Motor neuron (in vitro differentiated cells): ENCODE measurements at places on chromosomes 4 and X.

GRCh38 chr4:69749771-69750170 is 10.6 kb downstream of the SULT1B1 start:
- ATAC-seq: no peak

DNA sequence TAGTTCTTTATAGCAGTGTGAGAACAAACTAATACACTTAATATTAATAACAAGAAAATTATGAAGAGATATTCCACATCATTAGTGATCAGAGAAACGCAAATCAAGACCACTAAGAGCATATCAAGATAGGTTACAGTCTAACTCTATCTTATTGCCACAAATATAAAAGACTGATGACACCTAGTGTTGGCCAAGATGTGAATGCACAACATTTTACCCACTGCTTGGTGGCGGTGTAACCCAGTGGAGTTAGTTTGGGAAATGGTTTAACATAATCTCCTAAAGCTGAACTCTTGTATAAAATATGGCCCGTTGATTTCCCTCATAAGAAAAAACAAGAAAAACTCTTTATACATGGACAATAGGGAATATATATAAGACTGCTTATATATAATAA is 92.4 kb downstream of the SLITRK2 start:
- ATAC-seq: no peak

GRCh38 chr4:75142850-75143249 is 209.9 kb downstream of the PARM1 start:
- ATAC-seq: no peak

DNA sequence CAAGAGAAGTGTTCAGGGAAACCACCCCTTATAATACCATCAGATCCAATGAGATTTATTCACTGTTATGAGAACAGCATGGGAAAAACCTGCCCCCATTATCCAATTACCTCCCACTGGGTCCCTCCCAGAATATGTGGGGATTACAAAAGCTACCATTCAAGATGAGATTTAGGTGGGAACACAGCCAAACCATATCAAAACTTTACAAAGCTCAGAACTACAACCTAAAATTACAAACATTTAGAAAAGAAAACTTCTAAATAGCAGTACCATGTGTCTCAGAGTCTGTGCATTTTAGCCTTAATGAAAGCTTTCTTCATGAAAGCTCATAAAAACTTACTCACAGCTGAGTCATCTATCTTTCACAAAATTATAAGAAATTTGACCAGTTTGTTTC is 1442.8 kb upstream of the PCDH7 start:
- ATAC-seq: no peak

GRCh38 chrX:12903646-12904045 is 2.8 kb upstream of the TLR8 start:
- ATAC-seq: no peak

DNA sequence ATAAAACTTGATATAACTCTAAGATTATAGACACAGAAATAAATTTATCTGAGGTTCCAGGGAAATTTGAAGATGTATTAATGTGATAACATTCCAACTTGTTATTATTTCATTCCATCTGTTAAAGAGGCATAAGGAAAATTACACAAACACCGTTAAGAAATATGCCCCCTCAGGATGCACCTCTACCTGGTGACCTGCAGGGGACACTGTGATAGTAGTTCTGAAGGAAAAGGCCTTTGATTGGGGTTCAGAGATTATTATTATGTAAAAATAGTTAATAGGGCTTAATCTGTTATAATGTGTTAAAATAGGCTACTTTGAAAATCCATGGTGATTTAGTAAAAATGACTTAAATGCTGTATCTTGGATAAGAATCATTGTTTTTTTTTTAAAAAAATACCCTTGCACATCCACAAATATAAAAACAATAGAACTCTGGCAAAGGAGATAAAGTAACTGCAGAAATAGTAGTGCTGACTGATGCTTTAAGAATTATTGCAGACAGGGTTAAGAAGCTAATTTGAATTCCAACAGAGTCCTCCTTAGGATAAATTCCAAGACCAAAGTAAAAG is 6.1 kb upstream of the ABRAXAS1 start:
- peak; percentile 35 for ATAC-seq

GRCh38 chrX:41923978-41924683 is 777 bp upstream of the CASK start:
- ATAC-seq: peak; percentile 19

DNA sequence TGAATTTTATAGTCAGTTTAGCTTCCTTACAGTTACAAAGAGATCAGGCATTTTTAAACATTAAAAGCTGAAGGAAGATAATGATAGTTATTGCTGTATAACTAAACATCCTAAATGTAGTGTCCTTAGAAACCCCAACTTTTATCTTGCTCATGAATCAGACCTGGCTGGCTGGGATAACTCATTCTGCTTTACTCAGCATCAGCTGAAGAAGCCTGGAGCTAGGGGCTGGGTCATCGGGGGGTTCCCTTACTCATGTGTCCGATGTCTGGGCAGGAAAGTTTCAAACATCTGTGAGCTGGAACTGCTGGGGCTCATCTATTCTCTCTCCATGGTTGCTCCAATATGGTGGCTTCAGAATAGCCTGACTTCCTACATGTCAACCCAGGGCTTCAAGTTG is 113.9 kb downstream of the MTNR1A start:
- ATAC-seq: no peak

GRCh38 chrX:82218361-82218760 is 1016.5 kb downstream of the SH3BGRL start:
- ATAC-seq: no peak

DNA sequence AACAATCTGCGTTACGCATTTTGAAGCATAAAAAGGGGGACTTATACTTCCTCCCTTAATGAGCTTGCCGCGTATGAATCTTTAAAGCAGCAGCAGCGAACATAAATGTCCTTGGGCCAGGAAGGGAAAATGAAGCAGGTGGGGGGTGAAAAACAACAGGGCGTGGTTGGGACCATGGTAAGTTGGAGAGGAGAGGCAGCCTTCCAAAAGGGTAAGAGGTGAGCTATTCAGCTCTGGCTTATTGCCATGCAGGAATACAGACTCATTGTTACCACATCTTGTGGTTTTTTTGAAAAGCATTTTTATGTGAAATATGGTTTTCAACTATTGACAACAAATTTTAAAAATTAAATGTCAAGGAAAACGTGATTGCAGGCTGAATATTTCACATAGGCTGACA is 710.7 kb upstream of the FAM241A start:
- no peak for ATAC-seq

- peak; percentile 3 for ATAC-seq
These were observed 669 bp downstream of the IRF2 start for GRCh38 chr4:184473499-184474262.

- no peak for ATAC-seq
These were observed 34.2 kb downstream of the ARHGEF9 start for GRCh38 chrX:63750811-63751210.

- no peak for ATAC-seq
These were observed 230.8 kb upstream of the ANKRD50 start for GRCh38 chr4:124943145-124943889.

GRCh38 chr4:29262986-29263385 is 1457.2 kb upstream of the PCDH7 start:
- no peak for ATAC-seq

- no peak for ATAC-seq
These were observed 54.8 kb upstream of the MAGEB16 start for GRCh38 chrX:35743331-35743730.

DNA sequence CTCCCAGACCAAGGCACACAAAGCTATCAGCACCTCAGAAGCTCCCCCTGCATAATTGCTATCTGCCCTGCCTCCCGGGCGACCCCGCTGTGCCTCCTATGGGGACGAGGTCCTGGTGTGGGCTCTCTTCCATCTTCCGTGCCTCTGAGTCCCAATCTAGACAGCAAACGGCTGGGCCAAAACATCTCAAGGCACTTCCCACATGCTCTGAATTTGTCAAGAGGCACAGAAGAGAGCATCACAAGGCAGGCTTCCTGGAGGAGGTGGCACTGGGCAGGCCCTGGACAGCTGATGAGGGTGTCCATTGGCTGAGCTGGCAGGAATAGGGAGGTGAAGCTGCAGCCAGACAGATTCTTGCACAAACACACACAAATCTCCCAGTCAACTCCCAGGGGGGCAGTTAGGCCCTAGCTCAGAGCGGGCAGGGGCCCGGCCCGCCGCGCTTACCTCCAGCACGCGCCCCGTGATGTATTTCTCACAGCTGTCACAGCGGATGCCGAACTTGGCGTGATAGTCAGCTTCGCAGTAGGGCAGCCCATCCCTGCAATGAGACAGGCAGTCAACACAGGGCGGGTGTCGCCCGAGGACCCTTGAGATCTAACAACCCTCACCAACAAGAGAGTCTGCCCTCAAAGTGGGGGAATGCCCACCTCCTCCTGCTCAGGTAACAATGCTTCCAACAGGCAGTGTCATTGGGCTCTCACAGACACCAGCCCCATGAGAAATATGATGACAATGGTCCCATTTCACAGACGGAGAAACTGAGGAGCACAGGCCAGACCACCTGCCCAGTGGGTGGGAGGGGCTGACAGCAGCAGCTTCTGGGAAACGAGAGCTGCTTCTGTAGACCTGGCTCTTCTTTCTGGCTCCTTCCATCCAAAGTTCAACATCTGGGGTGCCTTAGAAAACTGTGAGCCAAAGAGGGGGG is 81.2 kb downstream of the ABLIM2 start:
- ATAC-seq: no peak

DNA sequence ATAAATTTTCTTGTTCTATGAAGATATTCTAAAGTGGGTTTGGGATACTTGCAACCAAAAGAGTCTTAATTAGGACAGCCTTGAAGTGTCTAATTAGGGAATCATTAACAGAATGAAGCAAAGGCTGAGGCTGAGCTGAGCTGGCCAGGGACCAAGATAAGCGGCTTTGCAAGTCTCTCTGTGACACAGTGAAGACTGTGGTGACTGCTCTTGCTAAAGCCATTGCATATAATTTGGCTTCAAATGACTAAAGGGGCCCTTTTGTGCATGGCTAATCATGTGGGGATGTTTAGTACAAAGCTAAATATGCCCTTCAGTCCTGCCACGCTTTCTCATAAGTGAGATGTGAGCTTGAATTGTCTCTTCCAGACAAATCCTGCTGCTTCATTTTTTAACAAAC is 31.2 kb upstream of the GYPA start:
- no peak for ATAC-seq

- ATAC-seq: no peak
These were observed 161.0 kb upstream of the EOLA2 start for GRCh38 chrX:150099316-150099715.

DNA sequence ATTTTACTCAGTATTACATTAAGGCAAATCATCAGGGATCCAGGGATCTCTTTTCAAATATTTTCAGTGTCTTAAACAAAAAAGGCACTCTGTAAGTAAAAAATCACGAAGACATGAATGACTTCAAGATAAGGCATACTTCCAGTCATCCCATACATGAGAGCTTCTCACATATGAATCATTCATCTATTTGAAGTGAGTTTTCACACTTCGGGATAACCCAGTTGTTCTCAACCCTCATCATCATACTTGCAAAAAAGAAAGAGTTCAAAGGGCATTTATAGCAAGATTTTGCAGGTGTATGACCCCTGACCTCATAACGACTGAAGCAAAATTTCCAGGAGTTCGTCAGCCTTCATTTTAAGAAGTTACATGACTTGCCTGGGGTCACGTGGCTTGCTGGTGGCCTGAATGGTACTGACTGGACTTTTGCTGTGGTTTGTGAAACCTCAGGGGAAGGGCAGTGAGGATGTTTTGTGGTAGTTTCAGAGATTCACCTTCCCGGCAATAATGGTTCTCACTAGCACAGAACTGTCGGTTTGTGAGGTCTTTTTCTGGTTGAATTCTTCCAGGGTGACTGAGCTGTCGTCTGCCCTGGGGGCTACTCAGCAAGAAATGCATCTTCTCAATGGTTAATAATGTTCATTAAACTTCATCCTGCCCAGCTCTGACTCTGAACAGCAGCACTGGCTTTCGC is 115.8 kb upstream of the SHISA3 start:
- peak; percentile 38 for ATAC-seq

DNA sequence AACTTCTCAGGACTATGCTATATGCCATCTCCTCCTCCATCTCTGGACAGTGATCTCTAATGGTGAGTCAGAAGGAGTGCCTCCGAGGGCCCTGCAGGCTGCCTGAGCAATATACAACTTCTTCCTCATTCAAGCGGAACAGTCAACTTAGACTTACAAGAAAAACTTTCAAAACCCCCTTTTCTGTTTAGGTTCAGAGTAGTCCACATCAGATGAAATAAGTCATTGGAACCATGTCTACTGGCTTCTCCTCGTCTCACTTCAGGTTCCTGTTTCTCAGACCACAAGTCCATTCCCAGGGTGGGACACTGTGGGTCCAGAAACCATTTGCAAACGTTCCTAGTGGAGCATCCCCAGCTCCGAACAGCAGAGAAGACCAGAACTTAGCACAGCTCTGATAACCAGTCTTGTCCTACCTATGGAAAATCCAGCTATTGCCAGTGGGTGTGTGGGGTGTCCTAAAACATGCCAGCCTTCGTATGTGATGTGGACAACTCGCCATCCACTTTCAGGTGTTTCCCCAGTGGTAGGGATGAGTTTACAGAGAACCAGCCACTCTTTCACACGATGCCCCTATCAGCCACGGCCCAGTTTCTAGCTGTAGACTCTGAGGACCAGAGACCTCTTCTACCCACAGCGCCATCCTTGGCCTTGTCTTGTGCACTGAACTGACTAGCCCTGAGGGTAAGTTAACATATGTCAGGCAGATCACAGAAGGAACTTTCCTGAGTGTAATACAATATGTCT is 32.7 kb upstream of the NKRF start:
- ATAC-seq: no peak

DNA sequence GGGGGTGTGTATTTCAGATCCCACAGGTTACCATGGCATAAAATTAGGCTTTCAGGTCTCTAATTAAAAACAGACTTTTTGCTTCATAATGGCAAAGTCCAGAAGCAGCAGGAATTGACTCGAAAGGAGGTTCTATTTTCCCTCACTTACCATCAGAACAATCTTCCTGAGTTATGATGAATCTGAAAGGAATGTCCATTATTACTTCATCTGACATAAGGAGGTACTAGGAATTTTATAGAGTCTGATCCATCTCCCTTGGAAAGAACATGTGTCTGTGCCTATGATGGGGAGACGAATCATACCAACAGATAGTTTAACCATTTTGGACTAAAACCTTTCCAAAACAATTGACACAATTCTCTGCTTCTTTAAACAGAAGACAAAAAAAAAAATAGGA is 206.3 kb upstream of the FGF13 start:
- peak; percentile 65 for ATAC-seq

DNA sequence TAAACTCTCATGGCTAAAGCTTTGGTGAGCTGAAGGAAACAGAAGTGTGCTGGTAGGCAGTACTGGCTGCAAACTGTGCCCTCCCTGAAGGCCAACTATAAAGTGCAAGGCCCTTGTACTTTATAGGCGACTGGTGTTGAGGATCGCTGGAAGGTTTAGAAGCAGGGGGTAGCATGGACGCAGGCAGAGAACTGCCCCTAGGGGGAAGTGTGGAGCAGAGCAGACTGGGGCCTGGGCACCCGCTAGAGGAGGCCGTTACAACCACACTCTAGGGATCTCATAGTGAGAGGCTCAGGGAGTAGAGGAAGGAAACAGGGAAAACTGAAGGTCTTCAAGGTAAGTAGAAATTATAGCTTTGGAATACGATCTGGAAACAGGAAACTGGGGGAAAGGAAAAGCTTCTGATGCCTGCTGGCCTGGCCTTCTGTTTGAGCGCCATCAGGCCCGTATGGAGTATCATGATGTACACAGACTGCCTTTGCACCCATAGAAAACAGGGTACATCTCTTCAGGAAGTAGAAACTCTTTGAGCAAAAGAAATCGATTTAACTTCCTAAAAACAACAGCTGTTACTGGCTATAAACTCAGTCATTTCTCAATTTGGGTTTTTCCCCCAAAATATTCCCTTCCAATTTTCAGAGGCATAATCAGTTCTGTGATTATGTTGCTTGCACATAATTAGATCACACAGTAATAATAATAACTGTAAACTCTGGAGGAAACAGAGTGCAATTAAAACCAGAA is 23.9 kb upstream of the TMSB4X start:
- no peak for ATAC-seq

- ATAC-seq: no peak
These were observed 301.7 kb upstream of the DIPK2B start for GRCh38 chrX:45502396-45502795.
